ENCODE measurements at places on chromosomes 11 and 22. TPM values are rescaled to one million over a fixed set of nuclear protein-coding genes. Genes with fewer than 3 reads are reported as not detected.

UPB1 gene
- polyA plus RNA-seq, result 0.75 TPM

TIGD3 gene
- polyA plus RNA-seq, result 0.34 TPM

RAB39A gene
- polyA plus RNA-seq, result 0.44 TPM

OR2D2 gene
- polyA plus RNA-seq, result not detected

PRG3 gene
- polyA plus RNA-seq, result 0.85 TPM

RPL27A gene
- polyA plus RNA-seq, result 3,644 TPM

DNA sequence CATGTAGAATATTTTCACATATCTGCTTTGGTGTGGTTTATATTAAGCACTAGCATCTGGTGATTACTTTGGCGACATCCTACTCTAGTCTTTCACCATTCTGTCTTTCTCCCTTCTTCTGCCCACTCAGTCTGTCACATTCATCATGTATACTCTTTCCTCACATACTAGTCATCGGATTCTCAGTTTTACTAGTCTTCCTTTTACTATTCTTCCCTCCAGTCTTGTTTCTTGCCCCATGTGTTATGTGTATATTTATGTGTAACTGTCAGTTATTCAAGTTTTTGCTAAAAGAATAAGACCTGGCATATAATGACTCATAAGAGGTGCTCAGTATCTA is 4.6 kb upstream of the DIXDC1 start:
- no peak for DNase-seq

GRCh38 chr11:117511483-117511930 is 183.9 kb downstream of the CEP164 start:
- no peak for DNase-seq

GRCh38 chr11:19267567-19267966 is 26.8 kb upstream of the E2F8 start:
- DNase-seq, result no peak

DNA sequence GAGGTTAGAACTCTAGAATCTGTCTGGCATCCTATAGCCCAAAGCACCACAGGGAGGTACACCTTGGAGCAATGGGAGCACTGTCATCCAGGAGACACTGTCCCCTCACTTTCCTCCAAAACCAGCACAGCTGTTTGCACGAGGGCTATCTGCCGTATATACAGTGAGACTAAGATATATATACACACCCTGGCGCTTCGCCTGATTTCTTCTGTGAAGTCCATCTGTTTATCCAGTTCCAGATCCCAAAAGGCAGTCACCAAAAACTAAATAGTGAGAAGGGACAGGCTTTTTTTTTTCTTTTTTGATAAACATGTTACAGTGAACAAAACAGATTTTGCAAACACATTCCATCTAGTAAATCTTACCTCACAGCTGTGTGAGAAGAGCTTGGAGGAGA is 68.5 kb downstream of the ARFGAP2 start:
- DNase-seq, result no peak

- no peak for DNase-seq
Measured at GRCh38 chr22:35517207-35517606, 23.4 kb upstream of the RASD2 start.

DNA sequence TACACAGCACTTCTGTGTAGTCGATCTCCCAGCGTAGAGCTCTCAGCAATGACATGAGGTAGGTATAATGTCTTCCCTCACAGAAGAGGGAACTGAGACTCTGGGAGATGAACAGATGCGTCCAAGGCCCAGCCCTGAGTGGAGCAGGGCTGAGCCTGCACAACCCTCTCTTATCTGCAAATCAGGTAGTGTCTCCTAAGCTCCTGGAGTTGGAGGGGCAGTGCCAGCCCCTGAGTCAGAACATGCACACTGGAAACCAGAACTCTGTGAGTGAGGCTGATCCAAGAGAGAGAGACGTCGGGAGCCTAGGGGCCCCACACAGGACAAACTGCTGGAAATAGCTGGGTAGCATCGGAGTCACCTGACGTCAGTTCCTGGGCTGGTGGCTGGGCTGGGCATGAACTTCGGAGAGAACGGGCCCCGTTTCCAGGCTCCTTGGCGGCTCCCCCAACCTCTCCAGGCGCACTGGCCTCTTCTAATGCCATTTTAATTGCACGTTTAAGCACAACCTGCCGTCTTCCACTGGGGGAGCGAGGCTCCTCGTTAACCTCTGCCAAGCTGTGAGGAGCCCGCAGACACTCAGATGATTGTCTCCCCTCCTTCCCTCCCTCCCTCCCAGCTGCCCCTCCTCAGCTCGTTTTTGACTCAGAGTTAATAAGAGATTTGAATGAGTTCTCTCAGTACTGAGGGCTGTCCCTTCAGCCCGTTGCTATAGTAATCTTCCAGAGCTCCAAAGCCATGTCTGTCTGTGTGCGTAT is 191.2 kb upstream of the TBCEL start:
- DNase-seq, result no peak

- DNase-seq, result no peak
Measured at GRCh38 chr11:23263466-23263865, 403.2 kb upstream of the CCDC179 start.

DNA sequence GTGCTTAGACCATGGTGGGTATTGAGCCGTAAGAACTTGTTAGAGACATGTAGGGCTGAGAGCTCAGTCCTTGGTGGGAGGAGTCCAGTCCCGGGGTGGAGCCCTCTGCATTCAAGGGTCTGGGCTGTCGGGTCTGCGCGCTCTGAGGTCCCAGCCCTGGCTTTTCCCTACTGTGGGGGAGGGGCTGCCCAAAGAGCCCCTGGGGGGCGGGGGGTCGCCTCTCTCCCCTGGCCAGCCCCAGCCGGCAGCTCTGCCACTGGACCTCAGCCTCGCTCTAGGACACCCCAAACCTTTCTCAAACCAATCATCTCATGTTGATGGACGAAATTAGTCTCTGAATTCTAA is 1006.4 kb downstream of the BRD1 start:
- no peak for DNase-seq

- DNase-seq, result no peak
Measured at GRCh38 chr22:37480387-37481346, 5.5 kb downstream of the MFNG start.

GRCh38 chr22:25062386-25063085 is 110.0 kb downstream of the KIAA1671 start:
- DNase-seq, result no peak

GRCh38 chr11:78860720-78861422 is 286.2 kb upstream of the NARS2 start:
- DNase-seq, result no peak

- DNase-seq, result no peak
Measured at GRCh38 chr11:38718049-38718448, 2120.0 kb upstream of the RAG2 start.

- no peak for DNase-seq
Measured at GRCh38 chr11:120784566-120785251, 239.2 kb upstream of the TBCEL start.

DNA sequence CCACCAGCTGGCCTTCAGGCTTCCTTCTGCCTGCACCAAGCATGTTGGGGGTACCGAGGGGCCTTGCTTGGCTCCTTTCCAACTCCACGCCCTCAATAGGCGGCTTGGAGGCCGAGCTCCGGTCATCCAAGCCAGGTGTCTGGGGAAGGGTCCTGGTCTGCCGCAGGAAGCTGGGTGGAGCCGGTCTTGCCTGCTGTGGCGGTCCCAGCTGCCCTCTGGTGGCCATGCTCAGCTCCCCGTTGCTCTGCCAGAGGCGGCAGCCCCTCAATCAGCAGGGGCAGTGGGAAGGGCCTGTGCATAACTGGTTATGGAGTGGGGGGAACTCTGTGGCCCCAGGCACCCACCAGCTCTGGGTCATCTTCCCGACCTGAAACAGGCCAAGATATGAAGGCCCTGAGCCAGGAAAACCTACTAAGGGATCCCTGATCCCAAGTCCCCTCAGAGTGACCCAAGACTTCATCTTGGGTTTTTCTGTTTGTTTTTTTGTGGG is 3.2 kb downstream of the ARVCF start:
- no peak for DNase-seq

DNA sequence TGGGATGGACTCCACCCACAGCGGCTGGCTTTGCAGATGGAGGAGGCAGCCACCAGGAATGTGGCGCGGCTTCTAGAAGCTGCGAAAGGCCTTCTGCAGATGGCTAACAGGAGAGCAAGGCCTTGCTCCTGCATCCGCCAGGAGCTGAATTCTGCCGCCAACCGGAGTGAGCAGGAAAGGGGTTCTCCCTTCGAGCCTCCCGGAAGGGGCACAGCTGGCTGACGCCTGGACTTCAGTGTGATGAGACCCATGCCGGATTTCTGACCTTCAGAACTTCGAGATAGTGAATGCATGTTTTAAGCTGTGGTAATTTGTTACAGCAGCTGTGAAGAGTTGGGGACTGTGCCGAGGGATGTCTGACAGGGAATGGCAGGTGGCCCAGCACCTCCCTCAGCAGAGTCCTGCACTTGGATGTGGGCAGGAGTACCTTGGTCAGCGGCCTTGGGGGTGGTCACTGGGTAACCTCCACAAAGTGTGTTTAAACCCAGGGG is 7.7 kb downstream of the TBC1D22A start:
- no peak for DNase-seq

GRCh38 chr22:16717699-16718558 is 107.3 kb downstream of the XKR3 start:
- DNase-seq, result no peak

- no peak for DNase-seq
Measured at GRCh38 chr11:81574301-81574700, 1159.4 kb downstream of the FAM181B start.

DNA sequence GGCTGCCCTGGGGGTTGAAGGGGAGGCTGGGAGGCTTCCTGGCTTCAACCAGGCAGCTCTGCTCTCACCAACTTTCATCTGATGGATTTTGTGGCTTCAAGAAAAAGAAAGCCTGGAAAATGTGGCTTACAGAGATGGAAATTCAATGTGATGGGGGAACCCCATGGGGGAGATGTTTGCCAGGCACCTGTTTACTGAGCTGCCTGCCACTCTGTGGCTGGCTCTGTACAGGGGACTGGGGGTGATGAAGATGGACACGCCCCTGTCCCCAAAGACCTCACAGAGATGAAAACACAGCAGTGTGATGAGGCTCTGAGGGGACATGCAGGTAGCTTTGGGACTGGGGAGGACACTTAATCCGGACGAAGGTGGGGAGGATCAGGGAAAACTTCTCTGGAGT is 10.1 kb downstream of the TMEM258 start:
- no peak for DNase-seq

- DNase-seq, result no peak
Measured at GRCh38 chr11:104015649-104016415, 20.6 kb upstream of the DDI1 start.

DNA sequence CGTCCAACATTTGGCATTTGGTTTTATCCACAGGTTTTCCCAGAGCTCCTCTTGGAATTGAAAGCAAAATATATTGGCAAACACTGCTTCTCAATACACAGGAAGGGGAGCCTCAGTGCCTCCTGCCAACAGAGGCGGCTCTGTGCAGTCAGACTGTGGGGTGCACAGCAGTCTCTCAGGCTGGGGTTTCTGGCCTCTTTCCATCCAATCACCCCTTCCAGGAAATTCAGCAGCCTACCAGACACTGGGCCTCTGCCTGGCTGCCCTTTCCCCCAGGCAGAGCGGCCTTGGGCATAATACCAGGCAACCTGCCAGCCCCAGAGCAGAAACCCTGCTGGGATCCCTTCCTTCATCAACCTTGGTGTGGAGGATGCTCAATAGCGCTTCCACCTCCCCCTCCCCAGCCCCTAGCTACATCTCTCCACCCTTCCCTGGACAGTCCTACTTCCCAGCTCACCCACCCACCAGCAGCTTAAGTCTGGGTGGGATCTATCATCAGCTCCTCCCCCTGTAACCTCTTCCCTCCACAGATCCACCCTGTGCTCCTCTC is 17.8 kb upstream of the RAPSN start:
- DNase-seq, result no peak

DNA sequence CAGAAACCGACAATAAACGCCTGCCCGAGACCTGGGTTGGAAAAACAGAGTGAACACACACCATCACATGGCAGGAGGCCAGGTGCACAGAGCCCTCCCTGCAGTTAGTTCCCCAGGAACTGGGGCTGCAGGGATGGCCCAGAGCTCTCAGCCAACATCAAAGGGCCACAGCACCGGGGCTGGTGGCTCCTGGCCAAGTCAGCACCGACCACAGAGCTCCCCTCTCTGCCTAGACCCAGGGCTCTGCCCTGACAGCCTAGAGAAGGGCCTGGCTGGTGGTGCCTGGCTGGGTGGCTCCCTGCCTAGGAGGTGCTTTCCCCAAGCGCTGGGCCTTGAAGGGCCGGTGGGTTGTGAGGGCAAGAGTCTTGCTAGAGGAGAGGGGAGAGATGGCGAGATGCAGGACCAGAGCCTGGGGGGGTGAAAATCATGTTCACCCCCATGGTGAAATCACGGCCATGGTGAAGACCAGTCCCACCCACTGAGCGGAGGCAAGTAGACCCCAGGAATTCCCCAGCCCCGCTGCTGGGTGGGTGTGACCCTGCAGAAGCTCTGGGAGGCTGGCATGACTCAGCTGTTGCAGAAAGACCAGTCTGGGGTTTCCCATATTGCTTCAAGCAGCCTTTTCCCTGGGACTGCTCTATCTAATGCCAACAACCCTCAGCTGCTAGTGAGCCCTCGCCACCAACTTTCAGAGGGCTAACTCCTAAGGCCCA is 7.2 kb upstream of the BID start:
- no peak for DNase-seq

- DNase-seq, result no peak
Measured at GRCh38 chr11:69310934-69311766, 17.2 kb downstream of the MYEOV start.

DNA sequence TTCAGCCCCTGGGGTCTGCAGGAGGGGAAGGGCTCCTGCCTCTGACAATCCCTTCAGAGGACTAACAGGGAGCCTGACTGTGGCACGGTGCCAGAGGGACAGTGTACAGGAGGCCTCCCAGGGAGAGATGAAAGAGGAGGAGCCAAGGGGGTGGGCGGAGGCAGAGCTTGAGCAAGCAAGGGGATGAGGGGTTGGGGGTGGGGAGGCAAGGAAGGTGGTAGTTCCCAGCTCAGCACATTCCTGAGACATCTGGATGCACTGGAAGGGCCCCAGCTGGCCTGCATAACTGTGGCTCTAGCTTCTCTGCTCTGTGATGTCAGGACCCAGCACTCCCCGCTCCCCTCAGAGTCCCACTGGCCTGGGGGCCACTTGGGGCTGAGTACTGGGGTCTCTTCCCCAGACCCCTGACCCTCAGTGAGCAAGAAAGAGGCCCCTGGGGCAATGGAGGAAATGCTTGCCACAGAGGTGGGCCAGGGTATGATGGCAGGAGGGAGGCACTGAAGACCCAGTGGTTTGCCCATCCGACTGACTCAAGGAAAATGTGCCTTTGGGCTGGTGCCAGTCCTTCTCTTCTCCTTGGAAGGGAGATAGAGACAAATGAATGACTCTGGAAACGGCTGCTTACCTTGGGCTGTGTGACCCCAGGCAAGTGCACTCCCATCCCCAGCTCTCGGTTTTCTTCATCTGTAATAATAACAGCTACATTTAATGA is 13.3 kb downstream of the CREB3L1 start:
- no peak for DNase-seq
